Stimulated activated CD4-positive, alpha-beta T cell treated with anti-CD3 and anti-CD28 coated beads, Interleukin-2, amount 100 ng/mL, for 48 hours (primary cell): ENCODE measurements at places on chromosomes 5 and 9.

- DNase-seq = no peak
Measured at GRCh38 chr5:141640698-141641097, 3.9 kb downstream of the RELL2 start.

DNA sequence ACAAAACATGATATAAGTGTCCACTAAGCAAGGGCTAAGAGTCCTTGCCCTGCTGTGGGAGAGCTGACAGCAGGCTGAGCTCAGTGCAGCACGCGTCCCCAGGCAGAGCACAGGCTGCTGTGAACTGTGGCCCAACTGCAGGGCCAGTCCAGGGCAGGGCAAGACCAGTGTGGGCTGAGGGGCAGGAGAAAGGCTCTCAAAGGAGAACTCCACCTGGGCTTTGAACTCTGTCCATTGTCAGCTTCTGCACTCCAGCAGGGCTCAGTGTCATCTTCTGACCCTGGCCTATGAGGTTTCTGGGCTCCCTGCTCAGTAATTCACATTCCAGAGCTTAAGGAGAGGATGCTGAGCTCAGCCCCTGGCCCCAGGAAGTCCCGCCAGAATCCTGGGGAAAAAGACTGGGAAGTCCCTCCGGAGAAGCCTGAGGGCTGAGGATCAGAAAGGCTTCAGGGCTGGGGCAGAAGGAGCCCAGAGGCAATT lies 37.4 kb downstream of the LHFPL2 start:
- DNase-seq = no peak

- DNase-seq = no peak
Measured at GRCh38 chr9:68627594-68627993, 77.4 kb upstream of the PIP5K1B start.

DNA sequence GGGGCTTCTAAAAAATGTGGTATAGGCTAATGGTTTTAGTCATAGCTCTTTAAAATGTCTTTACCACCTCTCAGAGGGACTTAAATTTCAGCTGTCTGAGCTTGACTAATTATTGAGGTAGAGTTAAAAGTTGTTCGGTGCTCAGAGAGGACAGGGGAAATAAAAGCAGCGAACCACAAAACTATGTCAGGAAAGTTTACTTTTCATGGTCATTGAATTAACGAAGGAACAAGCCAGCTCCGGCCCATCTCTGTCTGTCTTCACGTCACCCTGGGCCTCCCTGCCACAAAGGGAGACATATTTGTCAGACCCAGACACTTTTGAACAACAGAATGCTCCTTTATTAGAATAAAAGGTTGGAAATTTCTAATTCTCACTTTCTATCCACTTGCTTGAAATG lies 98.8 kb upstream of the EFNA5 start:
- no peak for DNase-seq

- DNase-seq = peak; percentile 49
Measured at GRCh38 chr9:20884985-20885593, 146.4 kb downstream of the HACD4 start.

DNA sequence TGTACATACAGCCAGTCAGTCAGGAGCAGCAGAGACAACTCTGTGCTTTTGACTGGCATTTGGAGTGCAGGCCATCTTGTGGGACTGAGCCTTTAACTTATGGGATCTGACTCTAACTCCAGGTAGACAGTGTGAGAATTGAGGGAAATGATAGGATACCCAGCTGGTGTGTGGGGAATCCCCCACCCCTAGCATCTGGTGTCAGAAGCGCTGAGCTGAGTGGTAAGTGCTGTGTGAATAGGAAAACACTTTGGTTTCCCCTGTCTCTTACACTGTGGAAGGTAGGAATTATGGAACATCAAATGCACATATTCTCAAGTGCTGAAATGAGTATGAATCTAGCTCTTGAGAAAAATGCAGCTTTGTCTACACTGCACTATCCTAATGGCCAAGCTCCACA lies 43.9 kb downstream of the CCDC125 start:
- DNase-seq = no peak

DNA sequence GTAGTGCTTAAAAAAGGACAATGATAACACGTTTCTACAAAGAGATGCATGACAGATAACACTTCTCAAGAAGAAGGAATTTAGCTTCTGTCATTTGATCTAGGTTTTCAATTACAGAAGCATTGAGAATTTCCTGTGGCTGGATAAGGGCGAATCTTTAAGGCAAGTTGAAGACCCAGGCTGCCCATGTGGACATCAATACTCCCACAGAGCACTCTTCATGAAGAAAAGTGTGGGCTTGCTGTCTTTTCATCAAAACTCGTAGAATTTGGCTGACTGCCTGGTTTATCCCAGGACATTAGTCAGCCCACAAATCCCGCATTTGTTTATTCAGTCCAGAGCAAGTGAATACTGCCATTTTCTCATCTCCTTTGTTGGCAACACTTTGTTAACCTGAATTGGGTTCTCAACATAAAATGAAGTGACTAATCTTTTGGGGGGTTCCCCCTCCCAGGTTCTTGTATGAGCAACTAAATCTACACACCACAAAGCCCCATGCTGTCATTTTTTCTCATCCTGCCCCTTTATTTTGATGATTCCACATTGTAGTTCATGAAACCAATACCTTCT lies 43.4 kb upstream of the CDKN2B start:
- peak; percentile 12 for DNase-seq

DNA sequence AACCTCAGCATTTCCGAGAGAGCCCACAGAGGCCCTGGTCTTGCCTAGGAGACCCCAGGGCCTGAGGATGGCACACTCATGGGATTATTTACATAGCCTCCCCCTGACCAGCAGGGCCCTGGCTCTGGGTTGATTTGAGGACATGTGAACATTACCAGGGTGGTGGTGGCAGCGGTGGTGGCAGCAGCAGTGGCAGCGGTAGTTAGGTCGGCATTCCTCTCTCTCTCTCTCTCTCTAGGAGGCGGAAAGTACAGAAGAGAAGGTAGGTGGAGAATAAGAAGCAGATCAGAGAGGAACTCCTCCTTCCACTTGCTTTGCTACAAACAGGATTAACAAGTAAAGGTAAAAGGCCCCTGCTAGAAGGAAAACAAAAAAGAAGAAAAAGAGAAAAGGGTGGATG lies 39.3 kb downstream of the B4GALT1 start:
- no peak for DNase-seq
